ENCODE measurements at places on chromosomes 7 and 10.

DNA sequence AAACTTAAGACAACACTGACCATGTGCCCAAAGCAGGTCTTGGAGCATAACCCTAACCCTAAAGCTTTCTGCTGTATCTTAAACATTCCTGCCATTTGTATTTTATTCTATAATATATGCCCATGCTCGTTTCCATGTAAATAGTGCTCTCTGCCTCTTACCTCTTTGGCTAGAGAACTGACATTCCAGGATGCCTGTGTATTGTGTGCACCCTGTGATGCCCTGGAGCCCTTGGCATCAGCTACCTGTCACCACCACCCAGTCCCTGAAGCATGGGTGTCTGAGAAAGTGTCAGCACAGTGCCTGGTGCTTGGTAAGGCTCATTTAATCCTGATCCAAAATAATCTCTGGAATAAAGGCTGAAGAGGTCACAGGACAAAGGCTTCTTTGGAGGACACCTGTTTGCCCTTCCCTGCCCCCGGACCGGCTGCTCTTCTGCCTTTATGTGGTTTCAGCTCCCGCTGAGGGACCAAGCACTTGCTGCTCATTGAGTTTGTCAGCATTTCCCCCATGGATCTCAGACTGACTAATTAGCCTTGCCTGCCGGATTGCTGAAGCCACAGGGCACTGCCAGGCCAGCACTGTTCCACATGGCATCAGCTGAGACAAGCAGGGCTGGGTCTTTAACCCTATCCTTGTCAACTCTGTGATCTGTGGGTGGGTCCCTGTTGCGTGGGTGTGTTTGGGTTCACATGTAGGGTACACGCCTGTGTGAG is 139.1 kb upstream of the SORCS3 start:
- no peak for DNase-seq

DNA sequence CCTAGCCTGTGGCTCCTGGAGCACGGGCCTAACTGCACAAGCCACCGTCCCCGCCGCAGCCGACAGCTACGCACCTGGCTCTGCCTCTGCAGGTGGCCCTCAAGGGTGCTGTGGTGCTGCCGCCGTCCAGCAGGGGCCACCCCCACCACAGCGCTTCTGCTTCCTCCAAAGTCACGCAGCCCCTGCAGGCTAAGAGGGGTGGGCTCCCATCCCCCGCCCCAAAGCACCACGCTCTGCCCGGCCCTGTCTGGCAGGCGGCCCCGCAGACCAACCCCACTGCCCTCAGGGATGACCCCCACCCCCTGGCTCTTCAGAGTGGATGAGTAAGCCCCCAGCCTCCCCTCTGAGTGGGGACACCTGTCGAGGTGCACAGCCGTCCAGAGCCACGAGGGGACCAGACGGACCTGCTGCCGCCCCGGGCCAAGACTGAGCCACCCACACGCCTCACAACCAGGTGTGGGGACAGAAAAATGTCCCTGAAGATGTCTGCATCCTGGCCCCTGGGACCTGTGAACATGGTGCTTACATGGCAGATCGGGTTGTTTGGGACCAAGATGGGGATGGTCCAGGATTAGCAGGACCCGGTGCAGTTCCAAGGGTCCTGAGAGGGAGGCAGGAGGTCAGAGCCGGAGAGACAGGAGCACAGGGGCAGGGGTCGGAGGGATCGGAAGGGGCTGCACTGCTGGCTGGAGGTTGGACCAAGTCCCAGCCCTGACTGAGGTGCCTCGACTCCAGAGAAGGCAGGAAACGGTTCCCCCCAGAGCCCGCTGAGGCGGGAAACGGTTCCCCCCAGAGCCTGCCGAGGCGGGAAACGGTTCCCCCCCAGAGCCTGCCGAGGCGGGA is 9.0 kb upstream of the ADAP1 start:
- no peak for DNase-seq

- no peak for DNase-seq
Observed at GRCh38 chr7:47153058-47153457, 428.9 kb downstream of the TNS3 start.

- DNase-seq: peak; percentile 77
Observed at GRCh38 chr7:92835261-92835850, 1.0 kb downstream of the CDK6 start.

DNA sequence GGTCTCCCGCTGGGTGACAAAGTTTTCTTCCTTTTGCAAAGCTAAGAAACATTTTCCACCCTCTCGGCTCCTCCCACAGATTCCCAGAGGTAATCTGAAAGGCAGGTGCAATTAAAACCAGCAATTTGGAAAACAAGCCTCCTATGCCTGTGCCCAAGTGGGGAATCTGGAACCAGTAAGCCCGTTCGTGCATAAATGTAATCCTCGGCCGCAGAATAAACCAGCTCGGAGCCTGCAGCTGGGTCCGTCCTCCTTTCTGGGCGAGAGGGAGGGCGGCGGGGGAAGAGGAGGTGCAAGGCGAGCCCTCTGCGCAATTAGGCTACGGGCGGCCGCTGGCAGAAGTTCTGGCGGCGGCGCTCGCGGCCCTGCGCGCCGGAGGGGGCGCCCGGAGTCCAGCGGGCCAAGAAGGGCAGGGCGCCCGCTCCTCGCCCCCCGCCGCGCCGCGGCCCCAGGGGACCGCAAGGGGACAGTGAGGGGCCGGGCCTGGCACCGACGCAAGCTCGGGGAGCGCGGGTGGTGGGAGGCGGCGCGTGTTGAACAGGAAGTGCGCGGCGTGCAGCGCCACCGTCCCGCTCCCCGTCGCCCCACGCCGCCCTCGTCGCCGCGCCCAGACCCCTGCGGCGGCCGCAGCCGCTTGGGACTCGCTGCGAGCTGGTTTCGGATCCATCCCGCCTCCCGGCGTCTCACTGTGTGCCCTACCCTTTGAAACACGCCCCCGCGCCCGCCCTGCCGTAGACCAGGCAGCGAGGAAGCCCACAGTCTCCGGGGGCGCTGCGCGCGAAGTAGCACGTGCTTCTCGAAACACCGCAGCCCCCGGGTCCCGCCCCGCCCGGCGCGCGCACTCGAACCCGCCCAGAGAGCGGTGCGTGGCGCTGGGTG is at the start of gene PRKAG2:
TSS of gene PRKAG2 (minus strand) at position 217 of the 879 bp plus-strand sequence. CDS start 495 bp downstream, outside the sequence.
- DNase-seq: peak; percentile 43

DNA sequence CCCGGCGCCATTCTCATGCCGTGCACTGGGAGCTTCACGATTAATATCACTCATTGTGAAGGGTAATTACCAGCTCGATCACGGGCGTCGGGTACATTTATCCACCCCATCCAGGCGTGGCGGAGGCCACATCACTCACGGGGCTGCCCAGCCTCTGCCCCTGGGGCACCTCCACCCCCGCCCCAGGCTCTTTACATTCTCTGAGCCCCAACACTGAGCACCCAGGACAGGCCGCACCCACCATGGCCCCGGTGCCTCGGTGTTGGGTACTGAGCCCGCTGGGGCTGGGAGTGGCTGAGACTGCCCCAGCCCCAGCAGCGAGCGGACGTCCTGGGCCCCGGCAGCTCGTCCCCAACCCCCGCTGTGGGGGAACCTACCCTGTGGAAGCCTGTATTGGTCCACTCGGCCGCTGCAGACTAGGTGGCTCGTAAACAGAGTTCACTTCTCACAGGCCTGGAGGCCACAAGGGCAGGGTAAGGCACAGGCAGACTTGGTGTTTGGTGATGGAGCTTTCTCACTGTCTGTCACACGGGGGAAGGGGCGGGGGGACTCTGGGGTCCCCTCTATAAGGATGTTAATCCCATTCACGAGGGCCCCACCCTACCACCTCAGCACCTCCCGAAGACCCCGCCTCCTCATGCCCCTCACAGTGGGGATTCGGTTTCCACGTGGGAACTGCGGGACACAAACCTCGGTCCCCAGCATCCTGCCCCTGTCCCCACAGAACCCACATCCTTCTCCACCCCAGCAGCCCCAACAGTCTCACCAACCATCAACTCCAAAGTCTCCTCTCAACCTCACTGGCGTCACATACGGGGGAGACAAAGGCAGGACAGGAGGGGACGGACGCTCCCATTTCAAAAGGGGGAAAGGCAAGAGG is 184.1 kb downstream of the ELFN1 start:
- no peak for DNase-seq

GRCh38 chr10:46311501-46311951 is 24.7 kb downstream of the ANTXRL start:
- no peak for DNase-seq

DNA sequence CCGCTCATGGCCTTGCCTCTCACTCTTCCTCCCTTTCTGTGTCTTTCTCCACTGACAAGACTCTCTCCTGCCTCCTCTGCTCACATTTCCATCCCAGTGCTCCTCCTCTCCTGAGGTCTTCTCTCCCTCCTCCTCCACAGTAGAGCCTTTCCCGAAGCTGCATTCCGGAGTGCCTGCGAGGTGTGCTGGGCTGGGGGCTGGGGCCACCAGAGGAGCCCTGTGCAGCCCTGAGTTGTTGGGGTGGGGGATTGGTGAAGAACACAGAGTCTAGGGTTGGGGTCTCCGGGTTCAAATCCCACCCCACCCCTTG is 76.4 kb downstream of the ZMIZ1 start:
- DNase-seq: no peak

DNA sequence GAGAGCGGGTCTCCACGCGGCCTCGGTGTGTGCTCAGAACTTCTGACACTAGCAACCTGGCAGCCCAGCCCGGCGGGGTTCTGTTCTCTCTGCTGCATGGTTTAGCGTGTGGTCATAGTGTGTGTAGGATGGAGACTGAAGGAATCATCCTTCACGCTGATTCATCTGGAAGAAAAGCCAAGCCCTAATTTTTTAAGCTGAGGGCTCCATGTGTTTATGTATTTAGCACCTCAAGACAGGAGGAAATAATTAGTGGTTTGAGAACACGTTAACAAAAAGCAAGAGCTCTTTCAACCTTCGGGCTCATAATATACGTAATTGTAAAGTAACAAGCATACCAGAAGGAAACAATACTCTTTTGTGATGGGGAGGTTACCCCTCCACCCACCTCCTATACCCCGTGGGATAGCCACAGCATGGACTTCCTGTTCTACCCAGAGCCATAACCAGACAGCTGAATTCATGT is 504.6 kb upstream of the MKI67 start:
- DNase-seq: no peak

- no peak for DNase-seq
Observed at GRCh38 chr7:77757589-77757988, 40.6 kb downstream of the TMEM60 start.

GRCh38 chr7:143487566-143487965 is 9.9 kb downstream of the TAS2R41 start:
- no peak for DNase-seq

- DNase-seq: no peak
Observed at GRCh38 chr7:28677668-28678067, 265.4 kb downstream of the CREB5 start.

GRCh38 chr10:14369906-14370305 is 39.2 kb upstream of the FRMD4A start:
- no peak for DNase-seq

Measured in SW 1271 (cell line).